Activated effector memory CD4-positive, alpha-beta T cell treated with Interleukin-2 at 50 U/mL for 16 hours (primary cell): ENCODE measurements at places on chromosomes 16 and 17.
A peak's percentile ranks its signal among the peaks of the same experiment; 100 is the strongest.

GRCh38 chr17:47640076-47640475 lies 9.6 kb upstream of the KPNB1 start:
- no peak for DNase-seq

DNA sequence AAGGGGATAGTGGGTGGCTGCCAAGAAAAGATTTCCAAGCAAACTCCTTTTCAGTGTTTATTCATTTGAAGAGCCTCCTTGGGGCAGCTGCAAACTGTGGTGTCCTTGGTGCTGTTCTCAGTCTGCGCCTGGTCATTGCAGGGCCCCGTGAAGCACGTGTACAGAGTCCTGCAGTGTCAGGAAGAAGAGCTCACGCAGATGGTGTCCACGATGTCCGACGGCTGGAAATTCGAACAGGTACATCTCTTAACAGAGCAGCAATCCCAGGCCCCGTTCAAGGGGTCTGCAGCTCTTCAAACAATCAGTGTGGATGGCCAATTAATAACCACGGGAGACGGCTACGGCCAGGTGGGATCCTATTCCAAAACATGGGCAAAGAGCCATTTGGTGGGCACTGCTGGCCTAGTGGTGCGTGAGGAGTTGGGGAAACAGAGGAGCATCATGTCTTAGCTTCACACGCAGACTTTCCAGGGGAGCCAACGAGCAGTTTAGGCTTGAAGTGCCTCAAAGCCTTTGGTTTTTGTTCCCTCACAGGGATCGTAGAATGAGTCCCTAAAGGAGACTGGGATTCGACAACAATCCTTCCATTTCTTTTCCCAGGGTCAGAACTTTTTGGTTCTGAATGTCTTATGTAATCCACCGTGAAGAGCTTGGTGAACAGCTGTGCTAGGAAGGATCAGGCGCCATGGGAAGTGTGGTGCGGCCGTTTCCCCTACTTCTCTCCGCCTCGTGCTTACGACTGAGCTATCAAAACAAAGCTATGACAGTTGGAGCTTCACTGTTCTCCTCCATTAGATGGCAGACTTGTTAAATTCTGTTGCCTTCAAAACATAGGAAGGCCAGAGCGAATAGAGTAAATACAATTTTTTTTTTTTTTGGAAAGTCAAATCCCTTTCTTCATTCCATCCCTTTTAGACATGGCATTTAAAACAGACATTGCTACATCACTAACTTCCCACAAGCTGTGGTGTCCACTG lies 12.6 kb downstream of the KCTD2 start:
- DNase-seq: no peak

DNA sequence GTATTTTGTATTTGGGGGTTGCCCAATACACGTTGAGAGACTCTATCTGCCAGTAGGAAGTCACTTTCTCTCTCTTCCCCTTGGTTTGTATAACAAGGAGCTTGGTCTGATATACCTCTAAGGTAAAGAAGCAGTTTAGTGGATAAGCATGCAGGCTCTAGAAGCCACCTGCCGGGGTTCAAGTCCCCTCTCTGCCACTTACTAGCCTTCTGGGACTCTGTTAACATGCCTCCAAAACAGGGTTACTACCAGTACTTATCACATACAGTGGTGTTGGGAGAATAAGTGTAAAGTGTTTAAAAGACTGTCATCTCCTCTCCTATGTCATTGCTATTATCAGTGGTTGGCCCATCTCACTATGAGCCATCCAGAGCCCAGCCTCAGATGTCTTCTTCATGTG lies 156.1 kb upstream of the HS3ST3A1 start:
- no peak for DNase-seq

DNA sequence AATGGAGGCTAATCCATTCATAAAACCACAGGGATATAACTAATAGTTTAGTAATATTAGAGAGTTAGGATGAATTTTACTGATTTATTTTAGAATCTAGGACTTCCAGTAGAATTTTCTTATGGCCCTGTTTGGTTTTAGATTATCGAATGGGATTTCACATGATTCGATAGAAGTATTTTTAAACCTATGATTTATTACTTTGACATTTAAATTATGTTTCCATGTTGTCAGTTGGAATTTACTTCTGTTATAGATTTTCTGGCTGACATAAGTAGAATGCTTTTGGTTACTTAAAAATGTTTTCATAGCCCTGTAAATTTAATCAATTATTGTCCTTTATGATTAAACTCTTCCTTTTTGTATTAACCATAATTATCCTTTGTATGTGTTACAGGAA lies 158.8 kb downstream of the CHD9 start:
- DNase-seq: no peak

DNA sequence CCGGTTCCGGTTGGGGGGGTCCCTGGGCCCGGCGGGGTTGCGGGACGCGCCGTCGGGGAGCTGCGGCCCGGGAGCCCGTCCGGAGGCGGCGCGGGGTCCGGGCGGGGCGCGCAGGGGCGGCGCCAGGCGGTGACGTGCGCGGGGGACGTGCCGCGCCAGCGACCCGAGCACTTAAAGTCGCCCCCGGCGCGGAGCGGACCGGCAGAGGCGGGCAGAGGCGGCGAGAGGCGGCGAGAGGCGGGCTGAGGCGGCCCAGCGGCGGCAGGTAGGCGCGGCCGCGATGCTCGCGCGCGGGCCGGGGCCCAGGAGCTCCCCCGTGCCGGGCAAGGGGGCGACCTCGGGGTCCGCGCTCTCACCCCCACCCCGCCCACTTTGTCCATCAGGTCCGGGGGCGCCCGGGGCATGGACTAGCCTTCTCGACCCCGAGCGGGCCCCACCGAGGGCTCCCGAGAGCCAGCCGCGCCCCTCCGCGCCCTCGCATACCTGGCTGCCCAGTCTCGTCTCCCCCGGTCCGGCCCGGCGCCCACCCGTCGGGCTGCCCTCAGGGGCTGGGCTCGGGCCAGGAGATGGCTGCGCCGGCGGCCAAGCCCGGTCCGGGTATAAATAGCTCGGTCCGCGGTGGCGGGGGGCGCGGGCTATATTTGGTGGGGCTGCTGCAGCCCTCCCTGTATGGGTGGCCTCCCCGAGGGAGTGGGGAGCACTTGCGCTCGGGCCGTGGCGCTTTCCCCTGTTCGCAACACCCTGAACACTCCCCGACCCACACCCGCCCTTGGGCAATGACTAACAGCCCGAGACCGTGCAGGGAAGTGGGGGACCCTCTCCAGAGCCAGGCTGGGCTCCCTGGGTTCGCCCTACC lies at the start of gene SLC16A3:
SLC16A3 (plus strand) TSS at position 201 of the 856 bp plus-strand sequence. CDS start 6,967 bp downstream, outside the sequence.
- peak; percentile 51 for DNase-seq

- DNase-seq: no peak
Measured at GRCh38 chr17:76239538-76240274, 587 bp downstream of the RNF157 start.

DNA sequence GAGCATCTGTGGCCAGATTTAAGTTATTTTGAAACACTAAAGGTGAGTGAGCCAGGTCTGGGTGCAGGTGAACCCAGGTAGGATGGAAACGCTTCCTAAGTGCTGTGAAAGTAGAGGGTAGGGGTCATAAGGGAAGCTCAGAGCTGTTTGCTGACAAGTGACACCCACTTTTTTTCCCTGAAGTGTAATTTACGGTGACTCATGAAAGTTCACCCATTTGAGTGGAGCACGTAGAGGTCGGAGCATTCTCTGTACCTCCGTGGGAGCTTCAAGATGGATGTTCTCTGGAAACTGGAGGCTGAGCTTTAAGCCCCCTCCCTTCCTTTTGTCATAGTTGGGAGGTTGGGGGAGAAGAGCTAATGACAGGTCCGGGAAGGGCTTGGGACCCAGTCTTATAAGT lies 44.3 kb downstream of the MPRIP start:
- no peak for DNase-seq

DNA sequence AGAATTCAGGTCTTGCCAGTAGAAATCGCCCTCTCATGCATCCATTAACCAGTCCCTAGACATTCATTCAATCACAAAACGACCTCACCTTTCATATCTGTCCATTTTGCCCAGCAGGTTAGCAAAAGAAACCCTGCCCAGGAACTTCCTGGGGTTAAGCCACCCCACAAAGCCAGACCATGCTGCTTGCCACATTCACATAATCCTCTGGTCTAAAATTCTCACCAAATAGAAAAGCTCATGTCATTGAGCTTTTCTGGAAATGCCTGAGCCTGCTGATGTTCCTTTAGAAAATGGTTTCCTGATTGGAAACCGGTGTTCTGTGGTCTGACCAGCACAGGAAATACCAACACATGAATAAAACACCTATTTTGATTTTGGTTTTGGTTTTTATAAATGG lies 21.6 kb upstream of the DYNLRB2 start:
- DNase-seq: no peak

- DNase-seq: no peak
Measured at GRCh38 chr17:67050066-67050465, 5.7 kb downstream of the CACNG1 start.

- DNase-seq: no peak
Measured at GRCh38 chr17:41667280-41668041, 21.2 kb upstream of the EIF1 start.

DNA sequence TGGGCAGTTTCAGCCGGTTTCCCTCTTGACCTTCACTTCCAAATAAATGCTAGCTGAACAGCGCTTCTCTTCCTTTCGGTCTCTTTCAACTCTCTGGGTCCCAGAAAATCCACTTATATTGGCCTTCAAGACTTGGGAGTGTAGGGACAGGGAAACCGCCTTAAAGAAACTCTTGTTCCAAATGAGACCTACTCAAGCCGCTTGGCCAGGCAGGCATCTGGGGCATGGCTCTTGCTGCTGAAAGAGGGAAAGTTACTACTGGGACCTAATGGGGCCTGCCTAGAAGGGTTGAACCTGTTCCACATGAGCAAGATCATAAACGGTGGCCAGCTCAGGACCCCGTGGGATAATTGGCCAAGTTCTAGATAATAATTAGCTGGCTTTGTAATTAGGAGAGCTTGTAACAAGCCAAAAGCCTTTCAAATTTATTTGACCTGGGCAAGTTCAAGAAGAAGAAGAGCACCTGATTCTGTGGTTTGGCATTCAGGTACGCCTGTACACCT lies 13.2 kb downstream of the CDH1 start:
- DNase-seq: no peak

DNA sequence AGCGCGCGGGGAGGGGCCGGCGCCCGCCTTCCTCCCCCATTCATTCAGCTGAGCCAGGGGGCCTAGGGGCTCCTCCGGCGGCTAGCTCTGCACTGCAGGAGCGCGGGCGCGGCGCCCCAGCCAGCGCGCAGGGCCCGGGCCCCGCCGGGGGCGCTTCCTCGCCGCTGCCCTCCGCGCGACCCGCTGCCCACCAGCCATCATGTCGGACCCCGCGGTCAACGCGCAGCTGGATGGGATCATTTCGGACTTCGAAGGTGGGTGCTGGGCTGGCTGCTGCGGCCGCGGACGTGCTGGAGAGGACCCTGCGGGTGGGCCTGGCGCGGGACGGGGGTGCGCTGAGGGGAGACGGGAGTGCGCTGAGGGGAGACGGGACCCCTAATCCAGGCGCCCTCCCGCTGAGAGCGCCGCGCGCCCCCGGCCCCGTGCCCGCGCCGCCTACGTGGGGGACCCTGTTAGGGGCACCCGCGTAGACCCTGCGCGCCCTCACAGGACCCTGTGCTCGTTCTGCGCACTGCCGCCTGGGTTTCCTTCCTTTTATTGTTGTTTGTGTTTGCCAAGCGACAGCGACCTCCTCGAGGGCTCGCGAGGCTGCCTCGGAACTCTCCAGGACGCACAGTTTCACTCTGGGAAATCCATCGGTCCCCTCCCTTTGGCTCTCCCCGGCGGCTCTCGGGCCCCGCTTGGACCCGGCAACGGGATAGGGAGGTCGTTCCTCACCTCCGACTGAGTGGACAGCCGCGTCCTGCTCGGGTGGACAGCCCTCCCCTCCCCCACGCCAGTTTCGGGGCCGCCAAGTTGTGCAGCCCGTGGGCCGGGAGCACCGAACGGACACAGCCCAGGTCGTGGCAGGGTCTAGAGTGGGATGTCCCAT lies 232.8 kb downstream of the SEC14L1 start:
- DNase-seq: peak; percentile 33

GRCh38 chr17:47210105-47210504 lies 957 bp downstream of the MYL4 start:
- no peak for DNase-seq

DNA sequence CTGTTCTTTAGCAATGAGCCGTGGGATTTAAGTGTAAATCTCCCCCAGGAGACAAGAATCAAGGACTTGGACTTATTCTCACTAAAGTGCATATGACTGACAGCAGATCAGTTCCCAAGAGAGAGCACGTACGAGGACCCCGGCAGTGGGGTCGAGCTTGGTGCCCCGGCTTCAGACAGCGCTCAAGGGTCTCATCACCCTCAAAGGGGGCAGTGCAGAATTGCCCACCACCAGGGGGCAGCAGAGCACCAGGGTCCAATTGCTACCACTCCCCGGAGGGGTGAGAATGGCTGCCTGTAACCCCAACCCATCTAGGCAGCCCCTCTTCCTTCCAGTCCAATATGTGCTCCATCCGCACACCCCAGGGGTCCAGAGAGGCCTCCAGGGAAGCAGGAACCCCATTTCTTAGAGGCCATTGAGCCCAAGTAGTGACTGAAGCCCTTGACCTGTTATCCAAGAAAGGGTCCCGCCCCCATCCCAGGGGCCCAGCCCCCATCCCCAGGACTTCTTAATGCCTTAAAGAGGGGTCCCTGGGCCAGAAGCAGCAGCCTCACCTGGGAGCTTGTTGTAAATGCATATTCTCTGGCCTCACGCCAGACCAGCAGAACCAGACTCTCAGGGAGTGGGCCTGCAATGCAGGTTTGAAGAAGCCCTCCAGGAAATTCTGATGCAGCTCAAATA lies 86.1 kb downstream of the ZDHHC7 start:
- DNase-seq: peak; percentile 47

GRCh38 chr17:49512296-49513043 lies 17.4 kb downstream of the NGFR start:
- no peak for DNase-seq

DNA sequence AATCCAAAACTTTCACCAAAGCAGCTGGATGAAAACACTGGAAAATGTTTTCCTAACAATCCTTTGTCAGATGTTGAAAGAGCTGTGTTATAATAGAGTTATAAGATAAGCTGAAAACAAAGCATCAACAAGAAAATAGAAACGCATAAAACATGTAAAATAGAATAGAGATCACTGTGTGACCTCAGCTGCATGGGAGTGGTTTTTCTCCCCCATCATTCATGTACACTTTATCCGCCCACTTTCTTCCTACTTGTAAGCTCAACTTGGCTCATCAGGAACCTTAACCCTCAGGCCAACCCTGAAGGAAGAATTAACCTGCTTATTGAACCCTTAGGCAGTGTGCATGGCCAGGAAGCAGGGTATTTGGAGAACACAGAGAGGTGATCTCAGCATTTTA lies 238.5 kb upstream of the PMFBP1 start:
- no peak for DNase-seq

- DNase-seq: no peak
Measured at GRCh38 chr16:81562174-81562849, 117.7 kb downstream of the CMIP start.

DNA sequence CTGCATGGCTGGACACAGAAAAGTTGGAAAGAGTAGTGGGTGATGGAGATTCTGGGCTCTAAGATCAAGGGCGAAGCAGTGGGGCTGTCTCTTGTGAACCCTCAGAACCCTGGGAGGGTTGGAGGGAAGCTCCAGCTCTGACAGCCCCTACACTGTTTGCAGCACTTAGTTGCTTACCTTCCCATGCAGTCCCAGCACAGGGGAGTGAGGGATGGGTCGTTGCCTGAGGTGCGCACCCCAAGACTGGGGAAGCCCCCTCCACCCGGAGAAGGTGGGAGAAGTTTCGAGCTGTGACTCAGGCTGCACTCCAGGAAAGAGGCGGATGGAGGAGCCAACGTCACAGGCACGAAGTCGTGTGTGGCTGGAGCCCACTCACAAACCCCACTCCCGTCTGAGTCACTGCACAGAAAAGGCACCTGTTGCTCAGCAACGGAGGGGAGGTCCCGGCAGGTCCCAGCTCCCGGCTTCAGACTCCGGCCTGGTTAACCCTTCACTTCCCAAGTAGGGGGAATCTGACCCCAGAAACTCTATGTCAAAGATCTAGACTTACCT lies 60.1 kb downstream of the AIPL1 start:
- DNase-seq: no peak
